ENCODE measurements at places on chromosomes 3 and 15.

DNA sequence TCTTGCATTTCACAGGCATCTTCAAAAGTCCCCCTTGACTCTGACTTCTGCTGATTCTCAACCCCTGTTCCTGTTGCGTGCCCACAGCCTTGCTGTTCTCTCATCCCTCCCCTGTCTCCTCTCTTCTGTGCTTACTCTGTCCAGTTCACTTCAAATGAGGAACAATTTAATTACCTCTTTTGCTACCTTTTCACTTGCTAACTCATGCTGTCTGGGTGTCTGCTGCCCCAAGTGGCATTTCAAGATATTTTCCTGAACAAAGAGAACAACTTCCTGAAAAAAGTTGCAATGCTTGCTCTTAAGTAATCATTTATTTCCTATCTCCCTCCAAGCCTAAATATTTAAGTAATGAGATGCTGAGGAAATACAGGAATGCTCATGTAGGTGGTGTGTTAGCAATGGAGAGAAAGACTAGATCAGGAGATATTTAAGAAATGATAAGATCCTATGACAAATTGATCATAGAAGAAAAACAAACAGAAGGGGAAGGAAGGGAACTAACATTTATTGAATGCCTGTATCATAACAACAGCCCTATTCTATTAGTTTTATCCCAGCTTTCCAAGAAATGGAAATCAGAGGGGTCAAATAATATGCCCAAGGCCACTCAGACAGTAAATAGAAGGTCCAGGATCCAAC, 42.2 kb downstream of the SV2B start:
- no peaks in the 10 kb centered on the region for H3K27me3 ChIP-seq
- DNase-seq, result no peak

- H3K27ac ChIP-seq, result no peak overlapping the region
- H3K36me3 ChIP-seq, result no peaks in the 10 kb centered on the region
- H3K27me3 ChIP-seq, result no peaks in the 10 kb centered on the region
- H3K4me1 ChIP-seq, result no peaks in the 10 kb centered on the region
- DNase-seq, result no peak
Measured at GRCh38 chr3:143810953-143811265, 37.4 kb downstream of the SLC9A9 start.

DNA sequence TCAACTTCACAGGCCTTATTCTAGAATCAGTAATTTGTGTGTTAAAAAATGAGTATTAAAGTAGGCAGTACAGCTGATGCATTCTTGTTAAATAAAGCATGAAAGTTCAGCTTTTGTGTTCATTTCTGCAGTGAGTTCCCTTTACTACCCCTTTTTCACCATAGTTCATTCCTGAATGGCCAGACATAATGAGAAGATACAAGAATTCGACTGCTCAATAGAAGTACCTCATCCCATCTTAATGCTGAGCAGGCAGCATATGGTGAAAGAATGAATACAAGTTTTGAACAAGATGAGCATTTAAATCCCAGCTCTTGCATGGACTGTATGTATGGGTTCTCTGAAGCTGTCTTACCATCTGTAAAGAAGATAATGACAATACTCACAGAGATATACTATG, 647.6 kb upstream of the TGFBR2 start:
- DNase-seq, result no peak
- H3K4me1 ChIP-seq, result no peaks in the 10 kb centered on the region
- peaks cover 8% of the 10 kb centered on the region for H3K36me3 ChIP-seq
- H3K27me3 ChIP-seq, result no peaks in the 10 kb centered on the region
- H3K4me3 ChIP-seq, result no peak overlapping the region

DNA sequence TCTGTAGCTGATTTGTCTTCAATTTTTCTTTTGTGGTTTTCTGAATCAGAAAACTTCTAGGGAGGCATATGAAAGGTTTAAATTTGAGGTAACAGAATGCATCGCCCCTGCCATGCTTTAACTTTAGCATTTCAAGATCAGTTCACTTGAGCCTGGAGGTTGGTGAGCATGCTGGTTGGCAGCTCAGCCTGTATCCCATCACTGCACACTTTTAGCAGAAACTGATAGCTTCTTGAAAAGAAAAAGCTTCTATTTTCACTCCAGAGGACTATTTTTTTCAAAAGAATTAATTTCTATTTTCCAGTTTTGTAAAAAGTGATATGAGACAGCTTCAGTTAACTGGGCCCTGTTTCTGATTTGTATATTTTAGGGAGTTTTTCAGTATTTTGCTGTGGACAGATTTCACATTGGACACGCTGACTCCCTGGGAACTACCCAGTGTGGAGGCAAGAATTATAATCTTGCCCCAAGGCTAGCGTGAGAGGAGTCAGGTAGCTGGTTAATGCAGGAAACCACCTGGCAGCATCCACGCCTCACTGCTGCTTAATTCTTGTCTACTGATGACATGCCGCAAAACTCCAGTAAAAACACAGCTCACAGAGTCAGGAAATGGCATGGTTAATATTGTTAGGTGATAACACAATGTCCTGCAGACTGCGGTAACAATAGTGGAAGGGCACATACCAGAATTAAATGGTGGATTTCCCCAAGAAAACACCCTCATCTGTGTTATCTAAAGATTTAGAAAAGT, 71.4 kb downstream of the DUT start:
- H3K4me1 ChIP-seq, result no peaks in the 10 kb centered on the region
- no peak overlapping the region for H3K27ac ChIP-seq
- no peaks in the 10 kb centered on the region for H3K27me3 ChIP-seq
- DNase-seq, result no peak
- no peaks in the 10 kb centered on the region for H3K36me3 ChIP-seq

DNA sequence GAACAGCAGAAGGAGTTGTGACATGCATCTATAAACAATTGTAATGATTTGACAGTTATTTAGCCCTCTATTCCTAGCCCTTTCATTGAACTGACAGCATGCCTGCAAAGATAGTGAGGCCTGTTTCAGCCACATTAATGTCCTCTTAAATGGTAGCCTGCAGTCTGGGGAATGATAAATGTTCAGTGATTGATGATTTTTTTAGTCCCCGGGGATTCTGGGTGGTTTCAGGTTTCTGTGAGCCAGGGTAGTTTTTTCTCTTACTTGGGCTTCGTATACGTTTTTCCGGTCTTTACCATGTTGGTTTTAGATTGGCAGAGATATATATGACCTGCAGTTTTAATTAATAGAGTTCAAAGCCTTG, 172.0 kb downstream of the TCF12 start:
- H3K27me3 ChIP-seq, result no peaks in the 10 kb centered on the region
- no peak for DNase-seq
- no peaks in the 10 kb centered on the region for H3K4me1 ChIP-seq
- H3K36me3 ChIP-seq, result peaks cover 3% of the 10 kb centered on the region

DNA sequence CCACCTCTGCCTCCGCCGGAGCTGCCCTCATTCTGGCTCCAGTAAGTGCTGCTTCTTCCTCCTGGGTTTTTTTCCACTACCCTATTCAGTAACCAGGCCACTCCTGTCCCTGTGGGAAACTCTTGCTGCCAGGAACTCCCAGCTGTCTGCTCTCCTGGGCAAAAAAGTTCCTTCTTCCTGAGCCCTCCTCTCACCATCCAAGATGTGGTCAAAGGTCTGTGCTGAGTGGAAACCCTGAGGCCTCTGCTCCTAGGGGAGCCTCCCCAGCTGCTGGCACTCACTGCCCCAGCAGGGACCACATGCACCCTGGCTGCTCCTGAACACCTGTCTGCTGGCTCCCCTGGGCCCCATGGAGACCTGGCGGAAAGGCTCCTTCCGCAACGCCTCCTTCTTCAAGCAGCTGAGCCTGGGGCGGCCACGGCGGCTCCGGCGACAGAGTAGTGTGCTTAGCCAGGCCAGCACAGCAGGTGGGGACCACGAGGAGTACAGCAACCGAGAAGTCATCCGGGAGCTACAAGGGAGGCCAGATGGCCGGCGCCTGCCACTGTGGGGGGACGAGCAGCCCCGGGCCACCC, 454 bp downstream of the C15orf62 start:
- H3K27me3 ChIP-seq, result no peaks in the 10 kb centered on the region
- no peak overlapping the region for H3K27ac ChIP-seq
- H3K4me3 ChIP-seq, result no peak overlapping the region
- no peak for DNase-seq

- H3K4me3 ChIP-seq, result no peak overlapping the region
- H3K36me3 ChIP-seq, result peaks cover 6% of the 10 kb centered on the region
- DNase-seq, result no peak
- no peak overlapping the region for H3K27ac ChIP-seq
Measured at GRCh38 chr3:136078421-136079364, 113.2 kb downstream of the PPP2R3A start.

DNA sequence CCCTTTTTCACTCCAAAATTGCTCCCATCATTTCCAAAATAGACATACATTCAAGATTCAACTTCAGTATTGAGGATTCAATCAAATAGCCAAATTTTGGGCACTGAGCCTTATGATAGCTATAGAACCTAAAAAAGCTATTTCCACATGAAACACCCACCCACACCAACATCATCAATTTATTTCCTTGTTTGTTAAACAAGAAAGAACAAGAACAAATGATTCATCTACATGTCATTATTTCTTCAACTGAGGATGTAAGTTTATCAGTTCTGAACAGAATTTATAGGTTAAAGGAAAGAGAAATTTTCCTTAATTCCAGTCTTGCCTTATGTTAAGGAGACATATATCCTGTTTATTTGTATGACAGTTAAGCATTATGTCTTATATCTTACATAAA, 32.2 kb downstream of the DPPA2 start:
- DNase-seq, result no peak
- H3K4me3 ChIP-seq, result no peak overlapping the region
- no peaks in the 10 kb centered on the region for H3K4me1 ChIP-seq
- H3K27ac ChIP-seq, result no peak overlapping the region

DNA sequence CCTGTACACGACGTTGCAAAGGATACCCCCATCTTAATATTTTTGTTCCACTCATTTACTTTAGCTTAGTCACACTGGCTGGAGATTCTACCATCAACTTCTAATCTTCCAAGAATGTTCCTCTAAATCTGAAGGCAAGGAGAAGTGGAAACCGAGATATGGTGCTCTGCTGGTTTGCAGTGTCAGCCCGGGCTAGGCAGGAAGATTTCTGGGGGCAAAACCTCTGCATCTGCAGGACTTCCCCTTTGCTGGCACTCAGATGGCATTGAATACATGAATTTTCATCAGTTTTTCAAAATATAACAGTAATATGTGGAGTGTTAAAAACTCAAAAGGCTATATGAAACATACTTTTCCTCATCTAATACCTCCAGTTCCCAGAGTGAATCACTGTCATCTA, 240.4 kb downstream of the RPLP1 start:
- H3K27me3 ChIP-seq, result no peaks in the 10 kb centered on the region
- H3K27ac ChIP-seq, result no peak overlapping the region
- H3K4me3 ChIP-seq, result no peak overlapping the region
- H3K36me3 ChIP-seq, result no peaks in the 10 kb centered on the region

- peaks cover 71% of the 10 kb centered on the region for H3K4me1 ChIP-seq
- H3K27ac ChIP-seq, result peak overlapping the region; percentile 99
- no peak for DNase-seq
- no peaks in the 10 kb centered on the region for H3K27me3 ChIP-seq
- H3K4me3 ChIP-seq, result no peak overlapping the region
Measured at GRCh38 chr3:66495668-66496045, 5.2 kb downstream of the LRIG1 start.

- no peak for DNase-seq
- no peaks in the 10 kb centered on the region for H3K36me3 ChIP-seq
- no peaks in the 10 kb centered on the region for H3K4me1 ChIP-seq
- H3K4me3 ChIP-seq, result peak overlapping the region; percentile 5
- H3K27me3 ChIP-seq, result no peaks in the 10 kb centered on the region
Measured at GRCh38 chr15:90420451-90420850, 32.4 kb downstream of the IQGAP1 start.

GRCh38 chr3:147702509-147702908, 293.3 kb downstream of the ZIC1 start:
- no peaks in the 10 kb centered on the region for H3K36me3 ChIP-seq
- H3K27ac ChIP-seq, result no peak overlapping the region
- H3K27me3 ChIP-seq, result no peaks in the 10 kb centered on the region
- H3K4me1 ChIP-seq, result peaks cover 20% of the 10 kb centered on the region

GRCh38 chr3:119184796-119185570, 11.6 kb downstream of the UPK1B start:
- no peak for DNase-seq
- H3K4me3 ChIP-seq, result no peak overlapping the region
- H3K4me1 ChIP-seq, result no peaks in the 10 kb centered on the region

GRCh38 chr3:452221-452620, 255.7 kb downstream of the CHL1 start:
- H3K27me3 ChIP-seq, result no peaks in the 10 kb centered on the region
- no peak for DNase-seq
- H3K4me3 ChIP-seq, result no peak overlapping the region

DNA sequence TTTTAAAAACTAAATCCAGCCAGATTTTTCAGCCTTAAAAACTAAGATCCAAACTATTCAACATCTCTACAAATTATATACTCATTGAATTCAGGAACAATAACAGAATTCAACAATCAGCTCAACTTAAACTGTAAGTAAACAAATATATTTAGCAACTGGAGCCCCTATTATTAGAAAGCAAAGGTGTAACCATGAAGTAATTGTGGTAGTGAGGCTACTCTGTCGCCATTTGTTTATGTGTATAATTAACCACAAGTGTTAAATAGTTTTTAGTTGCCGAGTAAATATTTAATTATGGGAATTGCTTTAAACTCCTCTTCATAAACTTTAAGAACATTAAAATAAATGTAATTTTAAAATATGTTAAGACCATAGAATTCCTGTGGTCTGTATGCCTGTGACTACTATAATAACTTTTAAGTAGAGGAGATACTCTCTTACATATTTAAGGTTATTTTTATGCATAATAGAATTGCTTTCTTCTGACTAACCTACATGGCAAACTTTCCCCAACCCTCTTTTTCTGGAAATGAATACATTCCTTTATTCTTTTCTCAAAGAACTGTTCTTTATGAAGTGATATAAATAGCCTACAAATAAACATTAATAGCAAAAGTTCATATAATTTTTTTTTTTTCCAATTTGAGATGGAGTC, 51.2 kb downstream of the MFN1 start:
- no peaks in the 10 kb centered on the region for H3K4me1 ChIP-seq
- H3K27me3 ChIP-seq, result no peaks in the 10 kb centered on the region
- H3K27ac ChIP-seq, result no peak overlapping the region
- peaks cover 49% of the 10 kb centered on the region for H3K36me3 ChIP-seq
- H3K4me3 ChIP-seq, result no peak overlapping the region

- H3K27ac ChIP-seq, result no peak overlapping the region
- H3K36me3 ChIP-seq, result no peaks in the 10 kb centered on the region
Measured at GRCh38 chr3:46500656-46501635, 3.2 kb downstream of the RTP3 start.

DNA sequence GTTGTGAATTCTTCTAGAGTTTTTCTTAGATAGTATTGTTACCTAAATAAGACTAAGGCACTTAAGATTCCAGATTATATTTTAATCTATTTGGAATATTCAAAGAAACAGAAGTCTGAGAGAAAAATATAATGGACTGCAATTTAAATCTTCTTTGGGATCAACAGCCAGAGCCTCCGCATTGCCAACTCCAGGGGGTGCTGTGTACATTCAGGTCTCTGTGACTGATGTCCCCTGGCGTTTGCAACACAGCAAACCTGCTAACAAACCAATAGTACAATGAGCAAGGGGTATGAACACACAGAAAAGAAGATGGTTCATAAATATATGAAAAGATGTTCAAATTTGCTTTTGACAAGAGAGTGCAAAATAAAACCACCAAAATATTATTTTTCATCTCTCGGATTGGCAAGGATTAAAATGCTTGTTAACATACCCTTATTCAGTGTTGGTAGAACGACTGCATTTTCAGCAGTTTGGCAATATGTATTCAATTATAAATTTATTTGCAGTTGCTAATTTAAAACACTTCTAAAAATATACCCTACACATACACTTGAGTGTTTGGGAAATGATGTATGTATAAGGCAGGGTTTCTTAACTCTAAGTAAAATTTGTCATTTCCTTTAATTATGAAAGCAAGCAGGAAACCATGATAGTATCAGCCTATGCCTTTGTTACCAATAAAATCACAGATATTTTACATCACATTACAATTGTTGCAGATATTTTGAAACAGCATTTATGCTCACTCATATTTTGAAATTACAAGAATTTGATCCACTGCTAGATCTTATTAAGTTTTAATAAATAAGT, 16.1 kb upstream of the TM4SF1 start:
- H3K4me1 ChIP-seq, result no peaks in the 10 kb centered on the region
- H3K27ac ChIP-seq, result peak overlapping the region; percentile 19
- DNase-seq, result peak; percentile 81

Measured in tibial artery (tissue), 4 donors.